ENCODE measurements at places on chromosomes 3 and 15. TPM values are rescaled to one million over a fixed set of nuclear protein-coding genes. Genes with fewer than 3 reads are reported as not detected.
A peak's percentile ranks its signal among the peaks of the same experiment; 100 is the strongest.

- DNase-seq = no peak
These were observed 88.8 kb downstream of the CACNA1D start for GRCh38 chr3:53583161-53583690.

DNA sequence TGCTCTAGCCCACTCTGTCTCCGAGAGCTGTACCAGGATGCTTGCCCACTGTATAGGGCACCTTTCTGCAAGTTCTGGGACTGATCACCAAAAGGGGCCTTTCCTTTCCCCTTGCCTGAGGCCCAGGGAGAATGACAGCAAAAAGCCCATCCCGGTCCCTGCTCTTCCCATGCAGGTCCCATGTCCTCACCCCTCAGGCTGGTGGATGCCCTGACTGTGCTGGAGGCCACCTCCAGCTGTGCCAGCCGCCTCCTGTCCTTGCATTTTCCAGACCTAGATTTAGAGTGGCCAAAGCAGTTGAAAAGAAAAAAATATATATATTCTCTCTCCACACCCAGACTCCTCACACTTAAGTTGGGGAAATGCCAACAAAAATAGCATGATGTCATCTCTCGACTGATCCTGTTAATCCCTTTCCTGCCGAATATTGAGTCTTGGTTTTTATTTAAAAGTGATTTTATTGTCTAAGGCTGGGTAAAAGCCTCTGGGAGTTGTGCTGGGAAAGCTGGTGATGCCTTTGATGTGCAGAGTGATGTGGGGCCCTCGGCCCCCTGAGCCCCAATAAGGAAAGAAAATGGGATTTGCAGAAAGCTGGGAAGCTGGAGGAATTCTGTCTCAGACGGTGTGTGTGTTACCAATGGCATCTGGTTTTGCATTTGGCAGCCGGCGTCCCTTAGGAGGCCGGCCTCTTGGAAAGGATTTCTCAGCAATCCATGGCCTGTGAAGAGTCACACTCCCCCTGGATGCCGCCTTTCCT lies 29.3 kb upstream of the TPM1 start:
- peak; percentile 80 for DNase-seq

GRCh38 chr3:96734273-96735009 lies 80.0 kb upstream of the EPHA6 start:
- no peak for DNase-seq

DNA sequence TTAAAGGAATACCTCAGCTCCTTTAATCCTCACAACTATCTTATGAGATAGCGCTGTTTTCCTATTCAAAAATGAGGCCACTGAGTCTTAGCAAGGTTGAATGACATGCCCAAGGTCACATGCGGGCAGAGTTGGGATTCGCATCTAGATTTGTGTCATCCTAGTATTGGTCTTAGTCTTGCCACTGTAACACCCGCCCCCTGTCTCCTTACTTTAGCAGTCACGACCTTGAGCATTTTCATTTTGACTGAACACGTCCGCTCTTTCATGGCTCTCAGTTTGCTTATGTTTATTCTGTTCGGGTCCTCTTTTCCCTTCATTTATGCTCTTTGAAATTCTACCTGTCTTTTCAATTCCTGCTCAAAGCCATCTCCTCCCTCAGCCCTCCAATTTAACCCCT lies 112.5 kb upstream of the CADPS start:
- no peak for DNase-seq

DNA sequence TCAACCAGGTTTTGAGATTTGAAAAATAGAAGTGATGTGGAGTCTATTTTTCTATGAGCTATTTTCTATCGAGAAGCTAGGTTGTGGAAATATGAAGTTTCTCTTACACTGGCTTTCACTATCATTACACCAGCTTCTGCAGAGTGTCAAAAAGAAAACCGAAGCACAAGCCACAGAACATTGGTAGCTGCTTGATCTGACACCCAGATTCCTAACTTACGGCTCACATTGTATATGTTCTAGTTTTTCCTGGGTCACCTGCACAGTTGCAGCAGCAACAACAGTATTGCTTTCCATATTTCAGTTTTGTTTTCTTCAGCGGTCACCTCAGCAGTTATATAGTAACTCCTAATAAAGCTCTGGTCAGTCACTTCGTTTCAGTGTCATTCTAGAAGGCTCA lies 790.1 kb downstream of the PLOD2 start:
- DNase-seq = no peak

MCF2L2 gene
- 3.4 TPM for total RNA-seq

GOLGA8T gene
- 0.06 TPM for total RNA-seq

GUCA1C gene
- total RNA-seq = not detected

FAM107A gene
- not detected for total RNA-seq

CCR5 gene
- total RNA-seq = not detected

Measured in HT1080 (cell line).